Stimulated activated CD8-positive, alpha-beta memory T cell treated with anti-CD3 and anti-CD28 coated beads, Interleukin-7, amount 100 ng/mL, for 4 hours (primary cell): ENCODE measurements at places on chromosomes 11 and 22.

GRCh38 chr11:33317662-33318061 is 60.5 kb downstream of the HIPK3 start:
- no peak for DNase-seq

GRCh38 chr11:111128076-111128870 is 117.3 kb upstream of the POU2AF2 start:
- DNase-seq, result no peak

DNA sequence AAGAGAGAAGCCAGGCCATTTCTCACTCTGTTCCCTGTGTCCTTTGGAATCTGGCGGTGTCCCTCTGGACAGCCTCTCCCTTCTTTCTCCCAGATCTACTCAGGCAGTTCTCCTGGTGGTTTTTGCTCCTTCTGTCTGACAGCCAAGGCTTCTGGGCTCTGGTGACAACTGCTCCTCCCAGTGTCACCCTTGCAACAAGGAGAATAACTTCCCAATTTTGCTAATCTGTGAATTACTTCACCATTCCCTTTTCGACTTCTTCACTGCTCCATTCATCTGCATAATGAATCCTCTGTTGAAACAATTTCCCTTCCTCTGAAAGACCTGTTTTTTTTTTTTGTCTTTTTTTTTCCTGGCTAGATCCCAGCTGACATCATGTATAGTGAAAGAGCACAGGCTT is 56.3 kb upstream of the PDE3B start:
- DNase-seq, result no peak

DNA sequence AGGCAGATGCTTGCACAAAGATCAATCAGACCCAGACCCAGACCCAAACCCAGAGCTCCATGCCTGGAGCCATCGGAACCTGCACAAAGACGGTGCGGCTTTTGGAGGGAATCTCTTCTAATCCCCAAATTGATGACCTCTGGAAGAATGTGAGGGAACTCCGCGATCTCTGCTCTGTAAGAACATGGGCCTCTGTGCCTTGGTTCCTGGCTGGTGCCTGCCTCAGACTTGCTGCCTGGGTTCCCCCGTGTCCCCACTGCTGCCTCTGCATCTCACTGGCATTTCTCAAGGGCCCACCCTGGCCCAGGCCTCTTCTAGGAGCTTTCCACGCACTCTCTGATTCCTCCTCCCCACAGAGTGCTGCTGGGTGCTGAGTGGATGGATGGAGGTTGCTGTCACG is 1044.4 kb downstream of the TBC1D22A start:
- DNase-seq, result no peak
